ENCODE measurements at places on chromosomes 5 and 9.
A peak's percentile ranks its signal among the peaks of the same experiment; 100 is the strongest.

DNA sequence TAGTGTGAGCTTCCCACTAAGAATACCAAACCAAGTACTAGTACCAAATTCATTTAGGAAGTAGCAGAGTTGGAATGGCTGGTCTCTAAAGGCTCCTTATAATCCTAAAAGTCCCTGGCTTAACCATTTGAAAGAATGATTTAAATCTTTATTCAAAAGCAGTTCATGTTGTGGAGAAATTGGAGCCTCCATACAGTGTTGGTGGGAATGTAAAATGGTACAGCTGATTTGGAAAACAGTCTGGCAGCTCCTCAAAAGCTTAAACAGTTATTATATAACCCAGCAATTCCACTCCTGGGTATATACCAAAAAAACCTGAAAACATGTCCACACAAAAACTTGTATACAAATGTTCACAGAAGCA, 2.9 kb downstream of the PLIN2 start:
- H3K27me3 ChIP-seq: no peaks in the 10 kb centered on the region
- H3K27ac ChIP-seq: peak overlapping the region; percentile 97
- peaks cover 16% of the 10 kb centered on the region for H3K36me3 ChIP-seq
- H3K4me1 ChIP-seq: peaks cover 11% of the 10 kb centered on the region

- no peak overlapping the region for H3K4me3 ChIP-seq
- no peak overlapping the region for H3K27ac ChIP-seq
- H3K36me3 ChIP-seq: peaks cover 15% of the 10 kb centered on the region
- DNase-seq: no peak
- peaks cover 3% of the 10 kb centered on the region for H3K4me1 ChIP-seq
These were observed 136.3 kb downstream of the TENT4A start for GRCh38 chr5:6849316-6850105.

- H3K4me3 ChIP-seq: no peak overlapping the region
- no peaks in the 10 kb centered on the region for H3K4me1 ChIP-seq
- DNase-seq: no peak
- no peak overlapping the region for H3K27ac ChIP-seq
- H3K36me3 ChIP-seq: no peaks in the 10 kb centered on the region
These were observed 87.4 kb downstream of the NRG2 start for GRCh38 chr5:139955616-139956273.

- DNase-seq: no peak
- no peaks in the 10 kb centered on the region for H3K4me1 ChIP-seq
- H3K36me3 ChIP-seq: no peaks in the 10 kb centered on the region
- H3K27me3 ChIP-seq: no peaks in the 10 kb centered on the region
These were observed 1389.2 kb upstream of the NUDT12 start for GRCh38 chr5:104951829-104952228.

GRCh38 chr5:74851684-74852353, 14.4 kb downstream of the FAM169A start:
- no peak overlapping the region for H3K27ac ChIP-seq
- no peaks in the 10 kb centered on the region for H3K36me3 ChIP-seq
- peak overlapping the region; percentile 67 for H3K4me3 ChIP-seq
- peaks cover 33% of the 10 kb centered on the region for H3K4me1 ChIP-seq
- no peaks in the 10 kb centered on the region for H3K27me3 ChIP-seq

DNA sequence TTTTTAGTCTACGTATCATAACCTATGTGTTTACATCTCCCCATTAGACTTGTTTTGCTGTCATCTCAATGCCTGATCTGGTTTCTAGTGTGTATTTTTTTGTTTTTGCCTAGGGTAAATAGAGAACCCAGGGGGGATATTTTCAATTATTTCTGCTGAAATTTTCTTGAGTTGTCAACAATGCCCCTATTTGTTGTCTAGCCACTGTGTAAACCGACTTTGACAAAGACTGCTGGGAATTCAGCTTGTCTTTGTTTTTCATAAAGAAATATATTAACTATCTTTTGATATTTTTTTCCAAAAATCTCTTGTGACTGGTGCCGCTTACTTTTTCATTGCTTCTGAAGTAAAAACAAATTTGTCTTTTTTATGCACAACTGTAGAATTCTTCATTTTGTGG, 28.1 kb downstream of the MACIR start:
- no peaks in the 10 kb centered on the region for H3K4me1 ChIP-seq
- H3K4me3 ChIP-seq: no peak overlapping the region
- no peaks in the 10 kb centered on the region for H3K36me3 ChIP-seq
- H3K27me3 ChIP-seq: no peaks in the 10 kb centered on the region

- DNase-seq: no peak
- no peak overlapping the region for H3K27ac ChIP-seq
- no peaks in the 10 kb centered on the region for H3K4me1 ChIP-seq
These were observed 342.5 kb downstream of the ELAVL2 start for GRCh38 chr9:23483566-23483965.

DNA sequence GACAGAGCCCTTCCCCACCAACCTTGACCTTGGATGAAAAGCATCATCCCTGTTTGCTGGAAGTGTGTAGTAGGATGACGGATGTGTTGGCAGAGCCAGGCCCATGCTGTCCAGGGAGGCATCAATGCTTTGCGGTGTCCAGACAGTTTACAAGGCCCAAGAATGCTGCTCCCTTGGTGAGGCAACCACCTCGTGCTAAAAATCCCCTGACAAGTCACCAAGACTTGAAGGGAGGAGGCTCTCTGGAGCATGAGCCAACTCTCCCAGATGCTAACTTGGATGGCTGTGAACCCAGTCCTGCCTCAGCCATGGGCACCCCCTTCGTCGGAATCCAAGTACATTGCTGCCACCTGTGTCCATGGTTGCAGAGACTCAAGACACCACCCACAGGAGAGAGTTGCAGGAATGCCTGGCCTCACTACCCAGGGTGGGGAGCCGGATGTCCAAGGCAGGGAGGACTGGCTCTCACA, 9.5 kb upstream of the NKD2 start:
- H3K4me1 ChIP-seq: peaks cover 22% of the 10 kb centered on the region
- H3K36me3 ChIP-seq: no peaks in the 10 kb centered on the region
- DNase-seq: no peak

- no peak overlapping the region for H3K4me3 ChIP-seq
- H3K36me3 ChIP-seq: no peaks in the 10 kb centered on the region
- DNase-seq: no peak
- H3K4me1 ChIP-seq: no peaks in the 10 kb centered on the region
- H3K27ac ChIP-seq: no peak overlapping the region
These were observed 53.2 kb downstream of the C5orf22 start for GRCh38 chr5:31585166-31585894.

- no peaks in the 10 kb centered on the region for H3K4me1 ChIP-seq
- peaks cover 7% of the 10 kb centered on the region for H3K36me3 ChIP-seq
- DNase-seq: no peak
- no peak overlapping the region for H3K27ac ChIP-seq
- H3K4me3 ChIP-seq: no peak overlapping the region
- H3K27me3 ChIP-seq: peaks cover 18% of the 10 kb centered on the region
These were observed 72.8 kb upstream of the EFNA5 start for GRCh38 chr5:107743373-107744000.

GRCh38 chr5:111776913-111777781, 20.2 kb upstream of the NREP start:
- DNase-seq: no peak
- H3K27me3 ChIP-seq: peaks cover 8% of the 10 kb centered on the region
- no peak overlapping the region for H3K27ac ChIP-seq
- no peaks in the 10 kb centered on the region for H3K36me3 ChIP-seq
- no peak overlapping the region for H3K4me3 ChIP-seq
- peaks cover 1% of the 10 kb centered on the region for H3K4me1 ChIP-seq

DNA sequence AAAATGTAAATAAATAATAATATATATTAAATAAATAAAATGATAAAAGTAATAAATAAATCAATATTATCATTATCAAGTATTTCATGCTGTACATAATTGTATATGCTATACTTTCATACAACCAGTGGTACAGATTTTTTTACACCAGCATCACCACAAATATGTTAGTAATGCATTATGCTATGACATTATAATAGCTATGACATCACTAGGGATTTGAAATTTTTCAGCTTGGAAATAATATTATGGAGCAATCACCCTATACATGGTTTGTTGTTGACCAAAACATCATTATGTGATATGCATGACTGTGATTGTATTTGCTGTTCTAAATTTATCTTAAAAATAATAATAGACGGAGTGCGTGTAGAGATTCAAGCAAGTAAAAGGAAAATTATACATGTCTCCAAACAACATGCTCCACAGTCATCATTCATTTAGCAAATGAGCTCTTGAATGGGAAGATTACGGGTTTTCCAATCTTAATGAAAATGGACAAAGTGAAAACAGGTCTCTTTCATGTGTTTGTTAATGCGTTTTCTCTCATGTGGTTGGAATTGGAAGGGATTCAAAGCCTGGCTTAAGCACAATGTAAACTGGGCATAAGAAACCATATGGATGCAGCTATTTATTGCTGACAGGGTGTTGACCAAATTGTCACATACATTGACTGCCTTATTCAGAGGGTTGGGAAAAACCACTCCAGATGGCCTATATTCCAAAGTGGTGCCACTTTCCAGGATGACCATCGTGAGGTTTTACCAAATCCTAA, 643.0 kb upstream of the RGMB start:
- H3K27me3 ChIP-seq: no peaks in the 10 kb centered on the region
- H3K4me3 ChIP-seq: no peak overlapping the region
- H3K27ac ChIP-seq: no peak overlapping the region
- no peaks in the 10 kb centered on the region for H3K4me1 ChIP-seq
- DNase-seq: no peak

DNA sequence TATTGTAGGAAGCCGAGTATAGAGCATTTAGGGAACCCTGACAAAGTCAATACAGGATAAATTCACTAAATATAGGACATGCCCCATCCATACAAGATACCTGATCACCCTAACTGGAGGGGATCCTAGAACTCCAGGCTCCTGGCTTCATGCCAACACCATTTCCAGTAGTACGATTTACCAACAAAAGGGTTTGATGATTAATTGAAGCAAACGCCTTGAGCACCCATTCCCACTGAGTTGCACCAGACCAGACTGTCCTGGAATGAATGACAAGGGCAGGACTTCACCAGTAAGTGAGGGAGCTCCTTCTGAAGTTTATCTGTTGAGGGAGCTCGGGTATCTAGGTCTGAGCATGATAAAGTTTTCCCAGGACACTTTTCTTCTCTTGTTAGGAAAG, 327.2 kb upstream of the MSX2 start:
- peaks cover 28% of the 10 kb centered on the region for H3K27me3 ChIP-seq
- no peaks in the 10 kb centered on the region for H3K36me3 ChIP-seq
- no peak for DNase-seq
- H3K4me1 ChIP-seq: no peaks in the 10 kb centered on the region
- no peak overlapping the region for H3K27ac ChIP-seq

GRCh38 chr5:159440235-159440634, 109.9 kb upstream of the IL12B start:
- H3K27ac ChIP-seq: no peak overlapping the region
- H3K4me3 ChIP-seq: no peak overlapping the region

DNA sequence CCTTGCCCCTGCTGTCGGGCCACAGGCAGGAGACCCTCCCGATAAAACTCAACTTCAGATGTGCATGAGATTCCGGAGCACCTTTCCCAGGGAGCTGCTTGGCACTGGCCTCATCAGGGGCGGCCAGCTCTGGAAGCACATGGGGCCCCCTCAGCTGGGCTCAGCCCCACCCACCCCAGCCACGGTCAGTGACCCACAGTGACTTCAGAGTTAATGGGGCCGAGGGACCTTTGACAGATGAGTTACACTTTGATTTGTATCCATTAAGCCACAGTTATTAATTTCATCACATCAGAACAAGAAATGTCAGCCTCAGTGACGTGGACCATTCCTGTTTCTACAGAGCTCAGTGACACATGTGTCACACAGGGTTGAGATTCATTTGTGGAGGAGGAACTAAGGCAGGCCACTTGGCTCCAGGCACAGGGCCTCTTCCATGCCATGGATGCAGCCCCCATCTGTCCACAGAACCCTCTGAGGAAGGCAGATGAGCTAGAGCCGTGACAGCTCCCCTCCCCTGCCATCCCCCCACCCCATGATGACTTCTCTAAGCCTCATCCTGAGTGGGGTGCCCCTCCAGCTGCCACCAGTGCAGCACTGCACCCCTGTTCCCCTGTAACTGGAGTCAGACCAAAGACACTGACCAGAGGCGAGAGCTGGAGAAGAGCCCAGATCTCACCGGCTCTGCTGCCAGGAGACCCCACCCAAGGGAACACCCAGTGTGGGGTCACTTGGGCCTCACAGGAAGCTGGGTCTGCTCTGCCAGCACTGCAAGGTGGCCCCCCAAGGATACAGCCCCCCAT, 69.4 kb upstream of the ADAMTS2 start:
- H3K4me3 ChIP-seq: no peak overlapping the region
- no peak overlapping the region for H3K27ac ChIP-seq
- DNase-seq: no peak
- no peaks in the 10 kb centered on the region for H3K4me1 ChIP-seq
- H3K36me3 ChIP-seq: no peaks in the 10 kb centered on the region

GRCh38 chr5:176381979-176382378, 6.4 kb downstream of the NOP16 start:
- H3K36me3 ChIP-seq: peaks cover 64% of the 10 kb centered on the region
- H3K27ac ChIP-seq: no peak overlapping the region

DNA sequence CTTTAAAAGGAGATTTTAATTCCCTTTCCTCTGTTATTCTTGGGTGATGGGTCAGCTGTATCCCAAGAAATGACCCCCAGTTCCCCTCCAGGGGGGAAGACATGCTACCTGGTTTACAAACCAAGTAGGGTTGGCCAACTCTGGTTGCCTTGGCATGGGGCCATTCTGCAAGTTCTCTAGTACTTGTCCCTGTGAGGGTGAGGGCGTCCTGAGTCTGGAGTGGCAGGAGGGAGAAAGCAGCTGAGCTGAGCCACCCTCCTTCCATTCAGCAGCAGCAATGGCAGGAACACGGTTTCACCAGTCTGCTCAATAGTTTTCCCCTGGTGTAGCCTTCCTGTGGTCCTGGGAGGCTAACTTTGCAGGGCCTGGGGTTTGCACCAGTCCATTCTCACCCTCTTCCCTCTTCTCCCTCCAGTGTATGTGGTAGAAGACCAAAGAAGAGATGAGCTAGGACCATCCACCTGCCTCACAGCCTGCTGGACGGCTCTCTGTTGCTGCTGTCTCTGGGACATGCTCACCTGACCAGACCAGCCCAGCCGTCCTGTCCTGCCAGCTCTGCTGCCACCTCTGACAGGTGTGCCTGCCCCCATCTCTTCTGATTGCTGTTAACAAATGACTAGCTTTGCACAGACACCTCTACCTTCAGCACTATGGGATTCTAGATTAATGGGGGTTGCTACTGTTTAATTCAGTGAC, 59.9 kb downstream of the PFDN1 start:
- no peak overlapping the region for H3K4me3 ChIP-seq
- no peaks in the 10 kb centered on the region for H3K27me3 ChIP-seq
- H3K36me3 ChIP-seq: peaks cover 16% of the 10 kb centered on the region
- no peak for DNase-seq
- no peak overlapping the region for H3K27ac ChIP-seq
